PC-9 (cell line): ENCODE measurements at places on chromosomes 7 and 10. TPM values are rescaled to one million over a fixed set of nuclear protein-coding genes. Genes with fewer than 3 reads are reported as not detected.

DNA sequence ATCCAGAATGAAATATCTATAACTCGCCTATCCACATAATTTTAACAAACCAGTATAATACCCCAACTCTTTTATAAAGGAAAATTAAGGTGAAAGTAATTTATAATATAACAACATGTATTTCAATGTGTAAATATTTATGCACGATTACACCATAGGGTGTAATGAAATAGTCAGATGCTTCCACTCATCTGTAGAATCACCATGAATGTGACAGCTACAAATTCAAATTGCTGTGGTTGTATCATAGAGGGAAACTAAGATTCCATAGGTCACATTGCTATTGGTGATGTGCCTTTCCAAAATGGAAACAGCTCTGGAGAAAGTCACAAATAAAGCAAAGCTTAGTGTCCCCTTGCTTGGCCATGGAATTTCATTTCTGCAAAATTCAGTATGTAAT lies 95.7 kb downstream of the CPED1 start:
- DNase-seq: no peak

DNA sequence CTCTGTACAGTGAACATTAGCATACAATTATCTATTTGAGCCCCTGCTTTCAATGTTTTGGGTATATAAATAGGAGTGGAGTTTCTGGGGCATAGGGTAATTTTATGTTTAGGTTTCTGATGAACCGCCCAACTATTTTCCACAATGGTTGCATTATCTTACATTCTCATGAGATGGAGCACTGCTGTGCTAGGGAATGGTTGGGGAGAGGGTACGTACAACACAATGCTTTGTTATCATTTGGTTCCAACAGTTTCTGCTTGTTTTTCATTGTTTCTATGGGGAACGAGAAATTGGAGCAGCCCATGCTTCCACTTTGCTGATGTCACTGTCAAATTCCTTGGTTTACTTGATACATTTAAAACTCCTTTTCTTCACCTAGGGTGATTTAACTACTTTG lies 1115.3 kb downstream of the REEP3 start:
- DNase-seq: no peak

DNA sequence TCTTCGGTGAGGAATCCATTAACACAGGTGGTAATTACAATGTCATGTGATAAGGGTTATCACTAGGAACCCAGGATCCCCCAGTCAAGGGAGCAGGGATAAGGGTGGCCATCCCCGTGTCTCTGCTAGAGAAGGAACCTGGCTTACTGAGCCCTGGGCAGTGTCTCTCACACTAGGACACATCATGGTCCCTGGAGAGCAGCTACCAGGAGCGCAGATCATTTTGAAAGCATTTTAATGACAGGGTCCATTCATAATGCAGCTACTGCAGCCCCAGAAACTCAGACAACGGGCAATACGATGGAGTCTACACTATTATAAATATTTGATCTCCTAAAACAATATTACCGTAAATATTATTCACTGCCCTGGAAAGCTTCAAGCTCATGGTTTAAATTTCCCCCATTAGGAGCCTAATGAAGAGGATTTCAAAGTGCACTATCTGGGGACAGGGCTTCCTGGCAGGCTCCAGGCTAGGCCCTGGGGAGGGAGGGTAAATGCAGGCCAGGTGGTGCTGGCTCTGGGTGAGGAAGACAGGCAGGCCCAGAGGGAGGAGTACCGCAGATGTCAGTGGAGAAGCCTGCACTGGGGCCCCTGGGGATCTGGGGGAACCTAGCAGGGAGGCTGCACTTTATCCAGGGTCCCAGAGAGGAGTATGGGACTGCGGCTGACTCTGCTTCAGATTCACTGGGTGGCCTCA lies 52.6 kb upstream of the LOXL4 start:
- no peak for DNase-seq

COPG2 gene
- total RNA-seq: 25.5 and 36.8 TPM in 2 replicates

DNA sequence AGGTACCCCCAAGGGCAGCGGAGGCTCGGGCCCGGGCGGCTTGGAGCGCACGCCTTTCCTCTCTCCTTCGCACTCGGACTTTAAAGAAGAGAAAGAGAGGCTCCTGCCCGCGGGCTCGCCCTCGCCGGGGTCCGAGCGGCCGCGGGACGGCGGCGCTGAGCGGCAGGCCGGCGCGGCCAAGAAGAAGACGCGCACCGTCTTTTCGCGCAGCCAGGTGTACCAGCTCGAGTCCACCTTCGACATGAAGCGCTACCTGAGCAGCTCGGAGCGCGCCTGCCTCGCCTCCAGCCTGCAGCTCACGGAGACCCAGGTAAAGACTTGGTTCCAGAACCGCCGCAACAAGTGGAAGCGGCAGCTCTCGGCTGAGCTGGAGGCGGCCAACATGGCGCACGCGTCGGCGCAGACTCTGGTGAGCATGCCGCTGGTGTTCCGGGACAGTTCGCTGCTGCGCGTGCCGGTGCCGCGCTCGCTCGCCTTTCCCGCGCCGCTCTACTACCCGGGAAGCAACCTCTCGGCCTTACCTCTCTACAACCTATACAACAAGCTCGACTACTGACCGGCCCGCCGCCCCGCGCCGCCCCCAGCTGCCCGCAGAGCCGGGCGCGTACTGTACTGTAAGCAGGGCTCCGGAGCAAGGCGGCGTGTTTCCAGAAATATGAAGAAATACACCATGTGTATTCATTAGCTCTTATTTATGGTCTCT lies 1.8 kb downstream of the HMX2 start:
- no peak for DNase-seq

PON3 gene
- 0.85 and 1.5 TPM in 2 replicates for total RNA-seq

WDR37 gene
- 10.9 and 12.3 TPM in 2 replicates for total RNA-seq

DNA sequence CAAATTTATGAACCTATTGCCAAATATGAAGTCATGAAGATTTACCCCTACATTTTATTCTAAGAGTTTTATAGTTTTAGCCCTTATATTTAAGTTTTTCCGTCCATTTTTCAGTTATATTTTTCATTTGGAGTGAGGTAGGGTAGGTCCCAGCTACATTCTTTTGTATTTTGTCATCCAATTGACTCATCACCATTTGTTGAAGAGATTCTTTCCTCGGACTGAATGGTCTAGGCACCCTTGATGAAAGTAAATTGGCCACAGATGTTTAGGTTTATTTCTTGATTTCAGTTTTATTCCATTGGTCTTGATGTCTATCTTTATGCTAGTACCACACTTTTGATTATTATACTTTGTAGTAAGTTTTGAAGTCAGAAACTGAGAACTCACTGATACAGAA lies 22.7 kb downstream of the CYP2C19 start:
- no peak for DNase-seq

- DNase-seq: no peak
Observed at GRCh38 chr7:157609932-157610640, 273.3 kb downstream of the DNAJB6 start.

- DNase-seq: no peak
Observed at GRCh38 chr7:70032649-70033048, 434.4 kb downstream of the AUTS2 start.
